ENCODE measurements at places on chromosomes 12 and 14. TPM values are rescaled to one million over a fixed set of nuclear protein-coding genes. Genes with fewer than 3 reads are reported as not detected.

The TCL1B gene
- polyA plus RNA-seq = 0.30 TPM

The TMEM229B gene
- 2.5 TPM for polyA plus RNA-seq

The NGB gene
- not detected for polyA plus RNA-seq

The NRL gene
- 2.4 TPM for polyA plus RNA-seq

The KRT4 gene
- 0.81 TPM for polyA plus RNA-seq

The A2ML1 gene
- 0.08 TPM for polyA plus RNA-seq

The GPR162 gene
- polyA plus RNA-seq = 25.4 TPM

The KRT83 gene
- polyA plus RNA-seq = not detected

Data from renal cortex interstitium (tissue), 15 donors.